ENCODE measurements at places on chromosomes 7 and 10.

- DNase-seq: no peak
Observed at GRCh38 chr7:137040745-137041144, 172.3 kb downstream of the CHRM2 start.

GRCh38 chr10:89274928-89275327 lies 23.4 kb upstream of the LIPA start:
- DNase-seq: no peak

- DNase-seq: no peak
Observed at GRCh38 chr10:13402021-13402420, 53.9 kb upstream of the SEPHS1 start.

DNA sequence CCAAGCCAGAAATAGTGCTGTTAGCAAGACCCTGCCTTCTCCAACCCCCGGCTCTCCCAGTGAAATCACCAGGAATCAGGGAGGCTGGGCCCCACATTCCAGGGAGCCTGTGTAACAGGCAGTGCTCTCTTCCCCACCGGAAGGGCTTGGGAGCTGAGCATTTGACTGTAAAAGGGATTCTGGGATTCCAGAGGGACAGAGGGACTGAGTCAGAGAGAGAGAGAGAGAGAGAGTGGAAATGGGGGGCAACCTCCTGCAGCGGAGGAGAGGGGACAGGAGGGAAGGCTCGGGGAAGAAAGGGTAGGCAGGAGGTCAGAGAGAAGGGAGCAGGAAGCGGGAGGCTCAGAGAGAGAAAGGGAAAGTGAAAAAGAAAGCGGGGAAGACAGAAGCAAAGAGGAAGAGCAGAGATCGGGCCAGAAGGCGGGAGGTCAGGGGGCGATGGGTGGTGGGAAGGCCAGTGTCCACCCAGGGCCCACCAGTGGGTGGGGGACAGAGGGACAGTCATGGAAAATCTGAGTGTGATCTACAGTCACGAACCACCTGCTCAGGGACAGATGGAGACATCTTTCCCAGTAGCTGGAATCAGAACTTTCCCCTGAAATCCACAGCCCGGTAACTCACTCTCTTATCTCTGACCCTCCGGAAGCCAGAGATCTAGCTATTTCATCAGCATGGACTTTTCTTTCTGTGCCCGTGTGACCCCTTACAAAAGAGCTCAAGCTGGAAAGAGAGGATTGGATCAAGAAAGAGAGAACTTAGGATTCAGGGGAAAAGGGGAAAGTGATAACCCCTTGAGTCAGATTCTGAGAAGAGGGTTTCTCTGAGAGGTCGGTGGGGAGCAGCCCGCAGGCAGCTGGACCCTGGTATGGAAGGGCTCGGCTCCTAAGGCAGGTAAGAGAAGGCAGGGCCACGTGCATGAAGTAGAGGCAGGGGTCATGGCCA lies 4.6 kb upstream of the SERPINE1 start:
- no peak for DNase-seq

DNA sequence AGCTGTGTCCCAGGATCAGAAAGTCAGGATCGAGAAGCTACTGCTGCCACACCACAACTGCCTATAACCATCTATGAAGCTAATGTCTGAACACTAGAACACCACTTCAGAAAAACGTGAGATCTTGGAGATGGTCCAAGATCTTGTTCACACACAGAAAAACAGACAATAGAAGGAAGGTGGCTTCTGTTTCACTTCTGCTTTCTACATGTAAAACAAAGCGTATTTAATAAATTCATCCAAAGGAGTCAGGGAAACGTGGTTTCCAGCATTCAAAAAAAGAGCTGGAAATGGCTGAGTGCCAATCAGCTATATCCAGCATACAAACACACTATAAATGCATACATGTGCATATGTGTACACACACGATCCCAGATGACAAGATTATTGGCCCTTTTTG lies 70.2 kb upstream of the CCDC71L start:
- peak; percentile 69 for DNase-seq

DNA sequence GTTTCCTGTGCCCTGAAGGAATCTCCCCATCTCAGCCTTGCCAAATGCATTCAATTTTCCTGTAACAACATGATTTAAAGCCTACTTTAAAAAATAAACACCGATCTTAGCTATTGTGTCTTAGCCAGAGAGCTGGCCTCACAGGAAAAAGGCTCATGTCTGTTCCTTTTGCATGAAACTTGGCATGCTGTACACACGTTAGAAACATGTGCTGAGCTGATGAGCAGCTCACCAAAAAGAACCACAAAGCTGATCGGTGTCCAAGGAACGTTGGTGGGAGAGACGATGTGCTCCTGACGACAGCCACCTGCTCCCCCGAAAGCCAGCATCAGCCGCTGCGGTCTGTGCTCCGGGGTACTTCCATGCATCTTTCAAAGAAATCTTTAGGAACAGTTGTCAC lies 135.9 kb downstream of the ADARB2 start:
- DNase-seq: no peak

GRCh38 chr7:157244516-157245294 lies 92.1 kb upstream of the DNAJB6 start:
- no peak for DNase-seq

GRCh38 chr10:53406532-53406931 lies 633.9 kb upstream of the MBL2 start:
- no peak for DNase-seq

GRCh38 chr7:40419806-40420205 lies 285.0 kb downstream of the SUGCT start:
- no peak for DNase-seq

DNA sequence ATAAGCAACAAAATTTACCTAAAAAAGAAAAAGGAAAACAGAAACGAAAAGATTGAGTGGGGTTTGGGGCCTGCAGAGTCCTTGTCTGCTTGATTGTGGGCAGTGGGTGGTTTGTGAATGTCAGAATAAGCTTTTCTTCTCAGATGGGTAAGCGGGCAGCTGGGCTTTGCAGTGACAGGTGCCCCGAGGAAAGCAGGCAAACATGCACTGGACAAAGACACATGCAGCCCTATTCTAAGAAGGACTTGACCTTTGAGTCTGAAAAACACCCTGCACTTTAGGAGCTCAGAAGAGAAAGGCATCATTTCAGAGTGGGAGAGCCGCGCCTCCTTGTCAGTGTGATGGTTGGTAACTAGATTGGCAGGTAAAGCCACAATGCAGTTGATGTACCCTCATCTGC lies 562.7 kb downstream of the PTPRN2 start:
- no peak for DNase-seq

DNA sequence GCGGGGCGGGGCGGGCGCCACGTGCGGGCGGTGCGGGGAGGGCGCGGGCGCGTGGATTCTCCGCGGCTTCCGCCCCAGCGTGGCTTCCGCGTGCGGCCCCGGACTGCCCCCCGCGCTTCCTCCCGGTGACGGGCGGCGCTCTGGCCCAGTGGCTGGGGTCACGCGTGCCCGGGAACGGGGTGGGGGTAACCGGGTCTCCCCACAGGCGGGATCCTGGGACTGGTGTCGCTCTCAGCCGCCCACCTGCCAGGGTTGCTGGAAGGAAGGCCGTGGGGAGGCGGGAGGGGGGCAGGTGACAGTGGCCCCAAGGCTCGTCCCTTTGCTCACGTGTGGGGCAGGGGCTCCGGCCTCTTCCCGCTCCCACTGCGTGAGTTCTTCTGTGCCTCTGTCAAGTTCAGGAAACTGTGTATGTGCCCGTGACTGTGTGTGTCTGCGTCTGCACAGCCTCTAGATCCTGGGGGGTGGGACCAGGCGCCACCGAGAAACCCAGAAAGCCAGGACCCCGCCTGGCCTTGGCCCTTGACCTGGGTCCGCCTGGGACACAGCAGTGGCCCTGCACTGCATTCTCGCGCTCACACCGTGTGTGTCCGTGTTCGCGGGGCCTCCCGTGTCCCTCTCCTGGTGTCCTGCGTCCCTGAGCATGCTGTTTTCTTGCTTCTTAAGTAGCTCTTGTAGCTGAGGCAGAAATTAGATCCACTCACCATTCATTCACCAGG lies 919 bp downstream of the MAFK start:
- peak; percentile 6 for DNase-seq

GRCh38 chr10:96473866-96474265 lies 39.9 kb downstream of the TLL2 start:
- DNase-seq: no peak

DNA sequence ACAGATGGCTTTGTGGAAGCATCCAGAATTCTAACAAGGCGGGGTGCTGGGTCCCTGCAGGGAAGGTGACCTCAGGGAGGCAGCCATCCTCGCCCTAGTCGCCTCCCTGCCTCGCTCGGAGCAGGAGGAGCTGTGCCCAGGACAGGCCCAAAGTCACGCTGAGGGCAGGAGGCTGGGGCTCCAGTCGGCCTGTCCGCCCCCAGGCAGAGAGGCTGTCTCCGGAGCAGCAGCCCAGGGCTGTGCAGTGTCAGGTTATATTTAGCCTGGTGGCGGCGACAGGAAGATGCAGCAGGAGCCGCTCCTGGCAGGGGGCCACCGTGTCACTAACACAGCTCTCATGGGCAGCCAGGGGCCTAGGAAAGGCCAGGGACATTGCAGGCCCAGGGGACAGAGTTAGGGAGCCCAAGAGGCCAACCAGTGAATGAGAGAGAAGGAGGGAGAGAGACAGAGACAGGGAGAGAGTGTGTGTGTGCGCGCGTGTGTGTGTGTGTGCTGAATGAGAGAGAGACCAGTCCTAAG lies 13.5 kb downstream of the KCNH2 start:
- DNase-seq: peak; percentile 31

GRCh38 chr7:55526329-55526728 lies 46.0 kb downstream of the VOPP1 start:
- no peak for DNase-seq

Measured in NCI-H2029 treated with DMSO at 0.1 percent for 48 hours (cell line).